Activated B cell treated with CpG ODN at 0.5 μM for 24 hours (primary cell): ENCODE measurements at places on chromosomes 11 and 22. TPM values are rescaled to one million over a fixed set of nuclear protein-coding genes. Genes with fewer than 3 reads are reported as not detected.
A peak's percentile ranks its signal among the peaks of the same experiment; 100 is the strongest.

DNA sequence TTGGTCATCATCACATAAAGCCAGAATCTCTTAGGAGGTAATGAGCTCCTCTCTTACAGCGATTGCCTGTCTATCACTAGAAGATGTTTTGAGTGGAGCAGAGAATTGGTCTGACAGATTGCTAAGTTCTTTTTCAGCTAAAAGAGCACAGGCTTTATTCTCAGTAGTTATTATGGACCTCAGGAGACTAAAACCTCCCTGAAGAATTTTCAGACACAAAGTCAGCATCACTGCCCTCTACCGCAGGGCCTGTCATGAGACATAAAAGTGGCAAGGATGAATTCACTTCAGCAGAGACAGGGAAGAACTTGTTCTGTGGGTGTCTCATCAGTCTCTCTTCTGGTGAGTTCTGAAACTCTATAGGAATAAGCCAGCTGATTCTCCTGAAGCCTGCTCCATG is at the start of gene OR51I2:
Gene OR51I2, plus strand, starts transcription at position 301 of the 400 bp plus-strand sequence. CDS start 4,166 bp downstream, outside the sequence.
- no peak for DNase-seq

The SLC22A8 gene
- total RNA-seq: not detected in 2 replicates

GRCh38 chr11:95937358-95937757 is 13.5 kb upstream of the MTMR2 start:
- DNase-seq: no peak

DNA sequence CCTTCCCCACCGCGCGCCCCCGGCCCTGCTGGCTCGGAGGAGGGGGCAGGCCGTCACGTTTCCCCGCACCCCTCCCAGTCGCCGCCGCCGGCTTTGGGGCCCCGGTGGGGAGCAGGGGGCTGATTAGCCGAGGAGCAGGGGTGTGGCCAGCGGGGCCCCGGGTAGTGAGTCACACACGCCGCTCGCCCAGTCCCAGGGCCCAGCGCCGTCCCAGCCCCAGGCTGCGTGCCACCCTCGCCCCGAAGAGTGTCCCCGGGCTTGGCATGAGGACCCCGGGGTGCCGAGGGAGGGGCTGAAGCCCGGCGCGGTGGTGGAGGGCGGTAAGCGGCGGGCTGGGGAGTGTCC is 34.4 kb downstream of the PRDM11 start:
- DNase-seq: peak; percentile 41

The CDC45 gene
- total RNA-seq: 3.9 and 4.1 TPM in 2 replicates

The NCAM1 gene
- not detected in 2 replicates for total RNA-seq

GRCh38 chr11:73931039-73931645 is 19.7 kb upstream of the DNAJB13 start:
- no peak for DNase-seq

DNA sequence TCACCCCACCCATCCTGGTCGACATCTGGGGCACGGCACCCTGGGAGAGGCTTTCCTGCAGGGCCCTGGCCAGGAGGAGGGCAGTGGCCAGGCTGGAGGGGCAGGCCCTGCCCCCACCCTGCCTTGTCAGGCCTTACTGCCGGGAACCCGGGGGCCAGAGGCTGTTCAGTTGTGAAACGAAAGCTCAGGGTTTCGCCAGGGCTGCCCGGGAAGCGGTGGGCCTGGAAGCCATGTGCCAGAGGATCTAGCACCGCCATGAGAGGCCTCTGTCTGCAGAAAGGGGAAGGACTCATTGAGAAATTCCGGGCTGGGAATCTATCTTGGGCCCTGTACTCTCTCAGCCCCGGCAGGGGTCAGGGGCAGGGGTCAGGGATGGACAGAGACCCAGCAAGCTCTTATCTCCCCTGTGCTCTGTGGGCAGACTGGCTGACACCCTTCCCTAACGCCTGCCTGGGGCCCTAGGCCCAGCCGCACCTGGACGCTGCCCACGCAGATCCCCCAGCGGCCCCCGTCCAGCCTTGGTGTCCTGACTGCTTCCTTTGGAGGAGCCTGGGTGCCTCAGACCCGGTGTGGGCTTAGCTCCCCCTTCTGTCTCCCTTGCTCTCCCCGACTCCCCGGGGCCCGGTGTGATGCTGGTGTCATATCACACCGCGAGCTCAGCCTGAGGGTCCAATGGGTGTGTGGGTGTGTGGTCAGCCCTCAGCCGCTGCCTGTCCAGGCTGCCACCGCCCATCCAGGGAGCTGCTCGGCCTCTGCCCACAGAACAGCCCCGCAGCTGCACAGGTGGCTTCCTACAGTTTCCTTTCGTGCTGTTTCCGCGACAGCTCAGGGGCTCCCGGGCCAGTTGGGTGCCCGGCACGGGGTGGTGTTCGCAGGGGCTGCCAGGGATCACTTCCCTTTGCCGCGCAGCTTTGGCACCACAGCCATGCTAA is 6.5 kb downstream of the PIM3 start:
- DNase-seq: peak; percentile 49

DNA sequence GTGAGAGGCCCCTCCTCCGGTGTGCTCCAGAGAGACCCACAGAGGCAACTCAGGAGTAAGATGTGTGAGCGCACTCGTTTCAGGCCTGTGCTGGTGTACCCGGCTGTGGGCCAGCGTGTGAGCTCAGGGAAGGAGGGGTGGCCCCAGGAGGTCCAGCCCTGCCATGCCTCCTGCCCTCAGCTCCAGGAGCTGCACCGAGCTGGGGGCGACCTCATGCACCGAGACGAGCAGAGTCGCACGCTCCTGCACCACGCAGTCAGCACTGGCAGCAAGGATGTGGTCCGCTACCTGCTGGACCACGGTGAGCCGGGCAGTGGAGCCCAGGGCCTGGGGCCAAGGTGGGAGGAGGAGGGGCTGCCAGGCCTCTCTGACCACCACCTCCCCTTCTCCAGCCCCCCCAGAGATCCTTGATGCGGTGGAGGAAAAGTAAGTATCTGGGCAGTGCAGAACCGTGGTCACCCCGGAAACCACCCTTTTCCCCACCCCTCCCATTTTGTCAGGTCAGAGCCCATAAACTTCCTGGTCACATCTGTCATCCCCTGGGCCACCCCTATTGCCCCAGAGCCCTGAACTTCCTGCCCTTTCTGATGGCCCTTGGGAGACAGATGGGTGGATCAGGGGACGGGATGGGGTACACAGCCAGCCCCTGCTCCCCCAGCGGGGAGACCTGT is 2.5 kb upstream of the MDK start:
- DNase-seq: no peak

DNA sequence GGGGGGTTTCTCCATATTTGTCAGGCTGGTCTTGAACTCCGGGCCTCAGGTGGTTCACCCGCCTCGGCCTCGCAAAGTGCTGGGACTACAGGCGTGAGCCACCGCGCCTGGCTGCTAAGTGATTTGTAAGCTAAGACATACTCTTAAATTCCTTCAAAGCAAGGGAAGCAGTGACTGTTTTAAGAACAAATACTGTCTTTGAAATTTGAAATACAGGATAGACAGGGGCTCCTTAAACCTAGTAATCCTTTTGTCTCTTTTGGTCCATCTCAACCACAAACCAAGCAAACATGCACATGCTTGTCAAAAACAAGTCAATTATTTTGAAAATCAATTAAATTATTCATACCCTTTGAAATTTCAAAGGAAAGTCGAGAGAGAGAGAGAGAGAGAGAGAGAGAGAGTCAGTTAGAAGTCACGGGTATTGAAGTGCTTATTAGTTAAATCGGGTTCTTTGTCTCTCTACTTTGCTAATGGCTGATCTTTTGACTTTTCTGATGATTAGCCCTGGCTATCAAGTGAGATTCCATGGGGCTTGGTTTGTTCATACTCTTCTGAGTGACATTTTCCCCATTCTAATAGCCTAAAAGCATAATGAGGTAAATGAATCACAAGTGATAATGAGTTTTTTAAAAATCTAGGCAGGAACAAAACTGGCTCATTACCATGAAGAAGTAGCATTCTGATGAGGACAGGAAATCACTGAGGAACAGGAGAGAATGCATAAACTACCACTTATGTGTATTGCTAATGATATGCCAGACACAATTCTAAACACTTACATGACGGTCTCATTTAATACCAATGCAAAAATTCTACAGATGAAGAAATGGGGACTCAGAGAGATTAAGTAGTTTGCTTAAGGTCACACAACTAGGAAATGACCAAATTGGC is 48.0 kb downstream of the MCHR1 start:
- no peak for DNase-seq

DNA sequence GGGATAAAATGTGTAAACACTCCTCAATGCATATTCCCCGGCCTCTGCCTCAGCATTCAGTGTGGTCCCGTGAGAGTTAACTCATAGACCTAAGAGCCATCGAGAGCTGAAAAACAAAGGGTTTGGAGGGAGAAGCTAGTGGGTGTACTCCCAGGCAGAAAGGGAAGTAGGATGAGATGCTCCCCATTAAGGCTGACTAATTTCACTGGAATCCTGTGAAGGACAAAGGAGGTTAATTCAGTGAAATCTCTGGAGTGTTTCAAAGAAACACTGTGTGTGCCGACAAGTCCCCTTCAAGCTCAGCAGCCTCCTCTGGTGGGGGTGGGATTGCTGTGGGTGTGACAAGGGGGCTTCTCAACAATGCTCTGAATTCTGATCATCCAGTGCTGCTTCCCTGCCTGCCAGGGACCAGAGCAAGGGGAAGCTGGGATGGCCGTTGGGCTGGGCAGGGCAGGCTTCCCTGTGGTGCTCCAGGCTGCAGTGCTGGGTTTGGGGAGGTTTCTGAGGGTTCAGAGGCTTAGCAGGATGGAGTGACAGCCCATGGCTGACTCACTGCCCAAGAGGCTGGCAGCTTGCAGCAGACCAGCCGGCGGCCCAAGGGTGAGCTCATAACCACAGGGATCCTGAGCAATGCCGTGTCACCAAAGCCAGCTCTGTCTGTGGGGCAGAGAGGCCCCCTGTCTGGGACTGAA is 61.4 kb upstream of the BMAL1 start:
- no peak for DNase-seq

DNA sequence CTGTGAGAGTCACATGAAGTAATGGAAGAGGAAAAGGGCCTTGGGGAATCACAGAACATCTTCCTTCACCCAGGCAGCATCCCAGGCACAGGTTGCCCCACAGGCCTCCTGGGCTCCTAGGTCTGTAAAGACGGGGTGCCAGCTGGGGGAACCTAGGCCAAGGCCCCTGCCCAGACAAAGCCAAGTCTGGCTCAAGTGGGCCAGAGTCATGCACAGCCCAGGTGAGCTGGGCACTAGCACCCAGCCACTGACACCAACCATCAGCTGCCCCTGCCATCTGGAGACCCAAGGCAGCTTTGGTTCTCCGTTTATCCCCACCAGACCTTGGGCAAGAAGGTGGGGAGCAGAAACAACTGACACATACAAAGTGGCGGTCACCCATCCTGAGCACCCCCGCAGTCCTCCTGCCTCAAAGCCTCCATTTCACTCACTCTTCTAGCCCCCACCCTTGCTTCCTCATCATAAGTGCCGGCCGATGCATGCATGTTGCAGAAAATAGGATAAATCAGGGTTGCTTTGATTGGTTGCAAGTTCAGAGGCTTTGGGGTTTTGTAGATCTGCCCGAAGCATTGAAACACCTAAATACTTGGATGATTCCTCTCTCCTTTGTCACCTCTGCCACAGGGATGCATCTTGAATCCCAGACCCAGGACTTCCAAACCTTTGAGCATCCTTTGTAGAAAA is 26.5 kb upstream of the TMPRSS4 start:
- no peak for DNase-seq

The ABCG4 gene
- not detected in 2 replicates for total RNA-seq

The LRRN4CL gene
- 0.13 and 0.17 TPM in 2 replicates for total RNA-seq

The C1QTNF4 gene
- total RNA-seq: not detected in 2 replicates

GRCh38 chr11:74577624-74578396 is 14.6 kb upstream of the POLD3 start:
- no peak for DNase-seq

The HEPN1 gene
- total RNA-seq: not detected in 2 replicates

The UBQLNL gene
- total RNA-seq: 0.29 and 0.34 TPM in 2 replicates

- no peak for DNase-seq
These were observed 83.8 kb upstream of the ATXN10 start for GRCh38 chr22:45587638-45588505.

- no peak for DNase-seq
These were observed 10.3 kb downstream of the CBX7 start for GRCh38 chr22:39142088-39142680.

DNA sequence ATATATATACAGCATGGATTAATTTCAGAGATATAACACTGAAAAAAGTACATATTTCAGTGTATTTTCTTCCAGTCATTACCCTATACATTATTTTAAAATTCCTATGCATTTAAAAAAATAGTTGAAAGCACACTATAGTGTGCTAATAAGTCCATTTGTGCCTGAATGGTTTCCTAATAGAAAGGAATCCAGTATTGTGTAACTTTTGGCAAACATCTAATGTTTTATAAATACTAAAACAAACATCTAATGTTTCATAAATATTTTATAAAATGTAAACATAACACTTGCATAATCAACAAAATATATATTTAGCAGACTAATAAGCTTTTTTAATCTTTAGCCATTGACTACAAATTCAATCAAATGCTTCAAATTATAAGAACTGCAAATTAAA is 126.6 kb upstream of the FIBIN start:
- no peak for DNase-seq

DNA sequence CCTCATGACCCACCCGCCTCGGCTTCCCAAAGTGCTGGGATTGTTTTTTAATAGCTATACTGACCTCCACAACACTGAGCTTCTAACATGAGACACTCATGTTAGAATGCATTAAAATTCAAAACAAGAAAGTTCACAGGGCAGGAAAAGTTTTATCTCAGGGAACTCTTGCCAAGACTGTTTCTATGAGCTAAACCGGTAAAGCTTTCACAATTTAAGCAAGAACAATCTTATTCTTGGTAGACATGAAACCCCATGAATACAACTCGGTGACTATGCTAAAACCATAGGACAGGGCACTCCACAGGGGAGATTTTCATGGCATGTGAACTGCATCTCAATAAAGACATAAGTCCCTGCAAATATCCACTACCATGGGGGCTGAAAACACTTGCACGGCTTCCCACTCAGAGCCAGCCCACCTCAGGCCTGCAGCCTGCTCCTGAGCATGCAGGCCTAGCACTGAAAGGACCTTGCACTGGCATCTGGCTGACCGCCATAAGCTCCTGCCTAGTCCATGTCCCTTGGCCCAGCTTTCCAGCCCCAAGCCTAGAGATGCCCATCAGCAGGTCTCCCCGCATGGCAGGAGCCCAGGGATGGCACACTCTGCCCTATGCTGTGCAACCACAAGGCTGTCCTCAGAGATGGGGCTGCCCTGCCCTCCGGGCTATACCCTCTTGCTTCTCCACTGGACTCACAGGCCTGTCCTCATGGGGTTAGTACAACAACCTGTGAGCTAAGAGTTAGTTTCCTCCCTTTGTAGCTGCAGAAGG is 58.4 kb downstream of the DGCR2 start:
- DNase-seq: no peak

The TESMIN gene
- total RNA-seq: 1.8 and 3.0 TPM in 2 replicates
